ENCODE measurements at places on chromosomes 7 and 10.

DNA sequence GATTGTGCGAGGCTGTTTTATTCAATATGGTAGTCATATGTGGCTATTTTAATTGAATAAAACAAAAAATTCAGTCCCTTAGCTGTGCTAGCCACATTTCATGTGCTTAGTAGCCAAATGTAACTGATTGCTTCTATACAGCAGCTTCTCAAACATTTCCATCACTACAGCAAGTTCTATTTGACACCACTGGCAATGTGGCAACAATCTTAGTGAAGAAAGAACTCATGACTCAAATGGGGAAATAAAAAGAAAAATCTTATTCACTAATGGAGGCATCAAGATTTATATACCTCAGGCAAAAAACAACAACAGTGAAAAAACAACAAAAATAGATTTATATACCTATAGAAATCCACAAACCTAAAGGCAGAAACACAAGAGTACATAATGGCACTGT lies 17.9 kb downstream of the SEM1 start:
- no peak for DNase-seq

GRCh38 chr10:22849077-22849805 lies 78.6 kb upstream of the ARMC3 start:
- no peak for DNase-seq

GRCh38 chr7:47539398-47540052 lies 42.4 kb downstream of the TNS3 start:
- DNase-seq: peak; percentile 99

DNA sequence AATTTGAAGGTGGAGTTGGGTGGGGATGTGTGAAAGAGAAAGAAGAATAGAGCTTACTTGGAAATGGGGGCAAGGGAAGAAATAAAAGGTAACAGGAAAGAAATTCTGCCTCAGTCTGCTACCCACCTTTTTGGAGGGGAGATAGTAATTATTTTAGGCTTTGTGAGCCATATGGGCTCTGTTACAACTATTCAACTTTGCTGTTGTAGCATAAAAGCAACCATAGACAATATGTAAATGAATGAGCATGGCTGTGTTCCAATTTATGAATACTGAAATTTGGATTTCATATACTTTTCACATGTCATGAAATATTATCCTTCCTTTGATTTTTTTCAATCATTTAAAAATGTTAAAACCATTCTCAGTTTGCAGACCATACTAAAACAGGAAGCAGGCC lies 176.9 kb downstream of the HPSE2 start:
- no peak for DNase-seq

GRCh38 chr10:88922041-88922440 lies 30.5 kb downstream of the ACTA2 start:
- DNase-seq: no peak
